AG09319 (cell line): ENCODE measurements at places on chromosomes 16 and 17.

GRCh38 chr17:49964303-49964768 lies 4.7 kb upstream of the DLX4 start:
- DNase-seq, result no peak

DNA sequence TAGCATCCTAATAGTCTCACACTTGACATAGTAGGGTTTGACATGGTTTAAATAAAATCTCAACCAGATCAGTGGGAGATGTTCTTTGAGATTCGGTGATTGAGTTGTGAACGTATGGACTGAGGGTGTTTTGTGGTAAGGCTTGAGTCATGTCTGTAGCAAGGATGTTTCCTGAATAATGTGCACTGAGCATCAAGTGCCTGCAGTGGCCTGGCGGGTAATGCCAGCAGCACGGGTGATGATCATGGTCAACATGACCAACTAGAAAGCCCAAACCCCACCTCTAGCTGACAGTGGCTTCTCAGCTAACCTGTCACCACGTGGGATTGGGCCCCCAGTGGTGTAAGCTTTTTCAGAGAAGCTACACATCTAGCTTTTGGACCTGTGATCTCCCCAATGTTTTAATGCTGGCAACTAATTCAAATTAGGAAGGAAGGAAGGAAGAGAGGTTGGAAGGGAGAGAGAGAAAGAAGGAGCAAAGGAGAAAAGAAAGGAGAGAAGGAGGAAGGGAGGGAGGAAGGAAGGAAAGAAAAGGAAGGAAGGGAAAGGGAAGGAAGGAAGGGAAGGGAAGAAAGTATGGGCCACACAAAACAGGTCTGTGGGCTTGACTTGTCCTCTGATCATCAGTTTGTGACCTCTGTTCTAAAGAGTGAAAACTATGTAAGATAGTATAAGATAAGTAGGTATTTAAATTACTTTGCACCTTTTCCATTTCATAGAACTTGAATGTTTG lies 55.4 kb downstream of the WWOX start:
- DNase-seq, result no peak

DNA sequence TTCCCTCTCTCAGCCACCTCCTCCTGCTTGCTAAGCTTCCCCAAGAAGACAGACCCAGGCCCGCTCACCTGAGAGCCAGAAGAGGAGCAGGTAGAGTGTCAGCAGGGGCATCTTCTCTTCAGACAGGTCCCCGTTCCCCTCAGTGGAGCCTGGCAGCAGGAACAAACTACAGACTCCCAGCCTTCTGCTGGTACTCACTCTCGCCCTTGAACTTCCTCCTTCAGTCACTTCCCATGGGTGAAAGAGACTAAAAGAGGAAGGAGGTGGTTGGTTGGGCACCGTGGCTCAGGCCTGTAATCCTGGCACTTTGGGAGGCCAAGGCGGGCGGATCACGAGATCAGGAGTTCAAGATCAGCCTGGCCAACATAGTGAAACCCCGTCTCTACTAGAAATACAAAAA lies at the start of gene CD300LF:
TSS of gene CD300LF (minus strand) at position 168 of the 400 bp plus-strand sequence. CDS start at position 111, 57 bp downstream.
- no peak for DNase-seq

DNA sequence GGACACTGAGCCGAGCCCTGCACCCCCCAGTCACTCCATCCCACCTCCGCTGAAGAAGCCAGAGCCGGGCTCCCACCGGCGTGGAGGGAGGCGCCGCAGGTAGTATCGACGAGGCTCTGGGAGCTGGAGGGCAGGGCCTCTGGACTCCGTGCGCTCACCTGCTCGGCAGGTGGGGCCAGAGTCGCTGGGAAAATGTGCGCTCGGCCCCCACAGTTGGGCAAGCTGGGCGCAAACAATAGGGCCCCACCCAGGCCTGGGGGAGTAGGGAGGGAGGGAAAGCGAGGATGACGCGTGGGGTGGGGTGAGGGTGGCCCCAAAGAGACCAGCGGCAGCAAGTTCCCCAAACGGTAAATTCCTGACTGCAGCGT lies 668 bp downstream of the JUP start:
- no peak for DNase-seq

GRCh38 chr17:2111691-2112090 lies 56.8 kb downstream of the HIC1 start:
- DNase-seq, result no peak

DNA sequence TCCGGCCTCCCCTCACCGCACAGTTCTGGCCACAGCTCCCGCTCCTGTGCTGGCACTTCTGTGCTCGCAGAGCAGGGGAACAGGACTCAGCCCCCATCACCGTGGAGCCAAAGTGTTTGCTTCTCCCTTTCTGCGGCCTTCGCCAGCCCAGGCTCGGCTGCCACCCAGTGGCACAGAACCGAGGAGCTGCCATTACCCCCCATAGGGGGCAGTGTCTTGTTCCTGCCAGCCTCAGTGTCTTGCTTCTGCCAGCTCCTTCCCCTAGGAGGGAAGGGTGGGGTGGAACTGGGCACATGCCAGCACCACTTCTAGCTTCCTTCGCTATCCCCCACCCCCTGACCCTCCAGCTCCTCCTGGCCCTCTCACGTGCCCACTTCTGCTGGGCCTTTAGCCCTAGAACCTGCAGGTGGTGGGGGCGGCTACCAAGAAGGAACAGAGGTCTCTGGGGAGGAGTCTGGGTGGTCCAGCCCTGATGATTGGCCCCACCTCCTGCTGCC lies 645 bp upstream of the ELMO3 start:
- DNase-seq, result no peak

GRCh38 chr17:2925011-2925410 lies 128.8 kb downstream of the RAP1GAP2 start:
- no peak for DNase-seq

GRCh38 chr17:1796800-1797199 lies 32.9 kb downstream of the SMYD4 start:
- DNase-seq, result no peak

DNA sequence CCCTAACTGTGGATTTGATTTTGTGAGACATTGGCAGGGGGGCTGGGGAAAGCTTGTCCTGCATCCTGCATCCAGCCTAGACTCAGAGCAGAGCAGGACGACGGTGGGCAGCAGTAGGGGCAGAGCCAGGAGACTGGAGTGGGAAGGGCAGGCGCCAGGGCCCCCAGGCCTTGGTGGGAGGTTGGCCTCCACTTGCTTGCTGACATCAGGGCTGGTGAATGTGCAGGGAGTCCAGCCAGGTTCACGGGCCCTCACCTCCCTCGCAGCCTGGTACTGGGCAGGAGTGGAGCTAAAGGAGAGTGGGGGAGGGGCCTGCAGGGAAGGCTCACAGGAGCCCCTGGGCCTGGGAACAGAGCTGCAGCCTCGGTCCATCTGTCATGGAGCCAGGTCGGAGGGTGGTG lies 2.2 kb upstream of the SMTNL2 start:
- DNase-seq, result no peak

GRCh38 chr17:10170233-10170632 lies 28.2 kb downstream of the GAS7 start:
- no peak for DNase-seq

- DNase-seq, result peak; percentile 16
These were observed 19.8 kb downstream of the PPL start for GRCh38 chr16:4917117-4917516.

- DNase-seq, result no peak
These were observed 59.2 kb upstream of the TOB1 start for GRCh38 chr17:50925296-50925891.

DNA sequence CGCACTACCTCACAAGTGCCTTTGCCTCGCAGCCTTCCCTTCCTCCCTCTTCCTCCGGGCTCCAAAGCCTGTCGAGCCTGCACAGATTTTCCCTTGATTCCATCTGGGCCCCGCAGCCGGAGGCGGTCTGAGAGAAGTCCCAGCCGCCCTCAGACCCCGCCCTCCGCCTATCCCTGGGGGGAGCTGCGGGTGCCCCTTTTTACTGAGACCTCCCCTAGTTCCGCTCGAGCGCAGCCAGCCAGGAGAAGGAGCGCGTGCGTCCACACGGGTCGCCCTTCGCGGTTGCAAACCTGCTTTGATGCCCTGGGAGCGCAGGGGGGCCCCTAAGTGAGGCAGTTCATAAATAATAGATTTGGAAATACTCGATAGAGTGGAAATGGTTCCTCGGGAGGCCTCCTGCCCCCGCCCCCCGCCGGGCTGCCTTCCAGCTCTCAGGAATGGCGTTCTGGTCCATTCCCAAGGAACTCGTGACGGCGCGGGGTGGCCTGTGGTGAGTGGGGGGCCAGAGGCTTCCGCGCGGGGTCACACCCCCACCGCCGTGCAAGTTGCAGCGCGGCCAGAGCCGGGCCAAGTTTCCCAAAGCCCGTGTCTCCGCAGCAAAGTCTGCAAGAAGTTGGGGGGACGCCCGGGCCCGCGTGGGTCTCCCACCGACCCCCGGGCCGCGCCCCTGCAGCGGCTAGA lies 610 bp downstream of the C16orf74 start:
- no peak for DNase-seq

DNA sequence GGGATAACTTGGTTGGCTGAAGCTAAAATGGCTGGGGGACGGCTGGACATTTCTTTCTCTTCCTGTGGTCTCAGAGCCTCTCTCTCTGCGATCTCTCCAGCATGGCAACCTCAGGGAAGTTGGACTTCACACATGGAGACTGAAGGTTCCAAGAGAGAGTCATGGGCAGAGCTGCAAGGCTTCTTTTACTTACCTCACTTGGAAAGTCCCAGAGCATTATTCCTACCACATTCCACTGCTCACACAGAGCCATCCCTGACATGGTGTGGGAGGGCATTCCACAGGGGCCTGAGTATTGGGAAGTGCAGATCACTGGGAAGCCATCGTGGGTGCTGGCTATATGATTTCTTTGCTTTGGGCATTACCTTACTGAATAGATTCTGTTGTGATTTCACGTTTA lies 9.8 kb upstream of the SLC6A2 start:
- no peak for DNase-seq

- DNase-seq, result no peak
These were observed 63.7 kb downstream of the CACNG1 start for GRCh38 chr17:67107811-67108775.

GRCh38 chr16:30535777-30536190 lies 1.1 kb upstream of the ZNF747 start:
- peak; percentile 34 for DNase-seq

- DNase-seq, result no peak
These were observed 18.0 kb downstream of the CCR7 start for GRCh38 chr17:40547079-40547784.

GRCh38 chr16:88017587-88018101 lies 66.4 kb downstream of the BANP start:
- DNase-seq, result no peak

DNA sequence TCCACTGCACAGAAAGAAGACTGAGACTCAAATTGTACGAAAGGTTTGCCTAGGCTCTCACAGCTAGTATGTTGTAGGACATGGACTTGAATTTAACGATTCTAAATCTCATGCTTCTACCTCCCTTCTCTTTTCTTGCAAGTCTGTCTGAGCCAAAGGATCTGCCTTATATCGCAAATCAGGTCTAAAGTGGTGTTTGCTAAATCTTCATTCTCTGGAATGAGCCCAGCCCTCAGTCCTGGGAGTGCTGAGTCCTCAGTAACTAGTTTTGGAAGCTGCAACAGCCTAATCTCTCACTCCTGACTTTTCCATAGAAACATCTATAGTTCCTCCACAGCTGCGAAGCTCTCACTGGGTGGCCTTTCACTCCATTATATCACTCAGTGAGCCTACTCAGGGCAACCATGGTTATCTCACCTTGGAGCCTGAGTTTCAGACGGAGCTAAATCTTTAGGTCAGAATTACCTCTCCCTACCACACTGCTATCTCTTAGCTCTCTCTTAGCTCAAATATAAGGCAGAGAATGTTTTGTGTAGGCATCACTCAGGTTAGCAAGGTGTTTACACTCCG lies 575.5 kb upstream of the C16orf82 start:
- DNase-seq, result no peak

DNA sequence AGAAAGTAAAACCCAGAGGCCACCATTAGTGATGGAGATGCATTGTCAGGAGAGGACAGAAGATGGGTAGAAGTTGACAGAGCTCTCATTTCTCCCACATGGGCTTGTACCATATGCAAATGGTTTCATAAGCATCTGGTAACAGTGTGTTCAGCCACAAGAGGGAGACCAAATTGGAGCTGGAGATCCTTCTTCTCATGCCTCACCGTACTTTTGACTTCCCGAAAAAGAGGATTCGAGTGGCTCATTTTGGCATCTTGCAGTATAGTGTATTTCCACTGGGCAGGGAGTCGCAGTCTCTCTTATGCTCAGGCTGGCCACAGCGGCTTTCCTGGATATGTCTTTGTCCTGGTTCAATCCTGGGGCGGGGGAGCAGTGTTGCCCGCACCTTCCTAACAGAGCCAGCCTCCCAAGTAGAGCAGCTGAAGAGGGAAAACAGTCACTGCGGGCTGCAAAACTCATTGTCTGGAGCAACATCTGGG lies 23.8 kb downstream of the TBC1D3B start:
- DNase-seq, result peak; percentile 0

DNA sequence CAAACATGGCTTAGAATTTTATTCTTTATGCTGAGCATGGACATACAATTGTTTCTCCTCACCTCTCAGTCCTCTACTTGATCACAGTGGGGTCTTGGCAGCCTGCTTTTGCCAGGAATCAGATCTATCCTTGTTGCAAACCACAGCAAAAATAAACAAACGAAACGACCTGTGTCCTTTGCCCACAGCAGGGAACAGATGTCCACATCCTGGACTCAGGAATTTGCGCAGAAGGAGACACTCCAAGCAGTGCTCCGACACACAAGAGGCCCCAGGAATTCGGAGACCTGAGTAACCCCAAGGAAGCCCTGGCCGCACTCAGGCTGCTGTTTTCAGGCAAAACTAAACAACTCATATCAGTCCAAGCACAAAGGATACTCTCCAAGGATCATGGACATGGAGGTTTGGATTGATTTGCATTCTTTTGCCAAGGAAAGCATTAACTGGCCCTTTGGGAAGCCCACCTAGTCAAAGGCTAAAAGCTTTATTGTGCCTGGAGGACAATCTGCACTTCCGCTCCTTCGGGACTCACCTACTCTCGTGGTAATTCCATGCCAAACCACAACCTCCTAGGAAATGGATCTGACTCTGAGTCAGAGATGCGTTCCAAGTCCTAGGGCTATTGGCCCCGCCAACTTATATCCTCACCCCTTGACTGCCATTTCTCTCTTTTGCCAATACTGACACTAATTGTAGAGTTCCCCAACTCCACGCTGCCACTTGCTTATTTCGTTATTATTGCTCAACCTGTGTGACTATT lies 271.1 kb upstream of the CDH11 start:
- no peak for DNase-seq

DNA sequence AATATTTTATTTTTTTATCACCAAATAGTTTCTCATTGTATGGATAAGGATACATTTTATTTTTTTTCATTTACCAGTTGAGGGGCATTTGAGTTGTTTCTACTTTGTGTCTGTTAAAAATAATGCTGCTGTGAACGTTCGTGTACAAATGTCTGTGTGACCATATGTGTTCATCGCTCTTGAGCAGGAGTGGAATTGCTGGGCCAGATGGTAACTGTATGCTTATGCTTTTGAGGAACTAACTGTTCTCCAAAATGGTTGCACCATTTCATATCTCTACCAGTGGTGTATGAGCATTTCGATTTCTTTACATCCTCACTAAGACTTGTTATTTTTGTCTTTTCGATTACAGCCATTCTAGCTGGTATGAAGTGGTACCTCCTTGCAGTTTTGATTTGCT lies 212.5 kb upstream of the N4BP1 start:
- no peak for DNase-seq

GRCh38 chr17:82283208-82283749 lies 9.8 kb upstream of the CSNK1D start:
- DNase-seq, result no peak

GRCh38 chr17:48441231-48441711 lies 11.3 kb upstream of the SKAP1 start:
- no peak for DNase-seq
